ENCODE measurements at places on chromosomes 5 and 9. TPM values are rescaled to one million over a fixed set of nuclear protein-coding genes. Genes with fewer than 3 reads are reported as not detected.

Gene DMRT3
- not detected for total RNA-seq

Gene SPATA31E1
- not detected for total RNA-seq

- no peak for DNase-seq
Measured at GRCh38 chr5:72463449-72464052, 43.7 kb downstream of the ZNF366 start.

- no peak for DNase-seq
Measured at GRCh38 chr9:112315331-112316257, 17.8 kb downstream of the PTBP3 start.

DNA sequence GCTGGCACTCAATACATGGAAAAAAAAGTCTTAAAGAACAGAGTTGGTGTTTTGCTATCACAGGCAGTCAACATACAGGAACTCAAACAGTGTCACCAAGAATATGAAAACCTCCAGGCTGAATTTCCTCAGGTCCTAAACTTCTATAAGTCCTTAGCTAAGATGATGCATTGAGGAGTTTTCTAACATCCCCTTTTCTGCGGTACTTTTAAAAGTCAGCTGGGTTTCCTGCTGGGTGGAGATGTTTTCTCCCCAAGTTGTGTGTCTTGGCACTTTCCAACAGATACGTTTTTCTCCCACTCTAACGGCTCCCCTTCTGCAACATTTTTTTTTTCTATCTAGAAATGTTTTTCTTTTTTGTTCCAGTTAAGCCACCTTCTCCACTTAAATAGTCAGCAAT, 244.8 kb upstream of the HAPLN1 start:
- DNase-seq: no peak

Gene SLC23A1
- total RNA-seq: not detected

All from sigmoid colon (tissue), 7 donors.